Left cardiac atrium (tissue), 4 donors: ENCODE measurements at places on chromosomes 1 and 21.

DNA sequence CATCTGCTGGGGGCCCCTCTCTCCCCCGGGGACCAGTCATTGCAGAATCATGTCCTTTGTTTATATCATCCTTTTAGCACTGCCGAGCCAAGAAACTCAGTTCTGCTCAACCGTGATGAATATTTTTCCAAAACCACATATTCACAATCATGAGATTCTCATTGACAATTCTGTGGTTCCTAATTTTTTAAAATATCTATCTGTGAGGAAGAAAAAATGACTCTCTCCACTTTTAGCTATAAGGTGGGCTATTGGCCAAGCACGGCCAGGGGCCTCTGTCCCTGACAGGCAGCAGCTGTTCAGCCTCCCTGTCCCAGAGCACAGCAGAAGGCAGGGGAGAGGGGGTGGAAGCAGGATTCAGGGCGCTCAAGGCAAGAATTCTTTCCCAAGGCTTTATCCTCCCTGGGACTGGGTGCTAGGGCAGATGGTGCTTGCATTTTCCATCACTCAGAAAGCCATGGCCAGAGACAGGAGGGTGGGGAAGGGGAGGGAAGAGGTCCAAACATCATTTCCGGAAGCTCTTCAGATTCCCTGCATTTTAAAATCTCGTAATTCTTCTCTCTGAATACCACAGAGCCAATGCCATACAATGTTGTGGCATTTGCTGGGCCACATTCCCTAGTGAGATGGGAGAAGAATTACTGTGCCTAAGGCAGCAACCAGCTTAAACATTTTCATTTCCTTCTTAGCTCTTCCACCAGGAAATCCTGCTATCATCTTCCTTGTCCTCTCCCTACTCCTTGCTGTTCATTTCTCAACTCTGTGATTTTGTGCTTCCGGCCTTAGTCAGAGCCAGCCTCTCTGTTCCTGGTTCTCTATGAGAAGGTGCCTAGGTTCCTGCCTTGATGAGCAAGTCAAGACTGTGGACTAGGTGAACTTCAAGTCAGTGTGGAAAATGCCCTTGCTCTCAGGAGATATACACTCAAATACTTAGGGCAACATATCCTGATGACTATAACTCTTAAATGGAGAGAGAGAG, 60.3 kb downstream of the KCNJ6 start:
- DNase-seq: no peak

GRCh38 chr1:81231729-81232038, 569.0 kb upstream of the ADGRL2 start:
- DNase-seq: no peak

- DNase-seq: peak; percentile 69
Measured at GRCh38 chr1:22739648-22740385, 29.2 kb downstream of the EPHB2 start.

DNA sequence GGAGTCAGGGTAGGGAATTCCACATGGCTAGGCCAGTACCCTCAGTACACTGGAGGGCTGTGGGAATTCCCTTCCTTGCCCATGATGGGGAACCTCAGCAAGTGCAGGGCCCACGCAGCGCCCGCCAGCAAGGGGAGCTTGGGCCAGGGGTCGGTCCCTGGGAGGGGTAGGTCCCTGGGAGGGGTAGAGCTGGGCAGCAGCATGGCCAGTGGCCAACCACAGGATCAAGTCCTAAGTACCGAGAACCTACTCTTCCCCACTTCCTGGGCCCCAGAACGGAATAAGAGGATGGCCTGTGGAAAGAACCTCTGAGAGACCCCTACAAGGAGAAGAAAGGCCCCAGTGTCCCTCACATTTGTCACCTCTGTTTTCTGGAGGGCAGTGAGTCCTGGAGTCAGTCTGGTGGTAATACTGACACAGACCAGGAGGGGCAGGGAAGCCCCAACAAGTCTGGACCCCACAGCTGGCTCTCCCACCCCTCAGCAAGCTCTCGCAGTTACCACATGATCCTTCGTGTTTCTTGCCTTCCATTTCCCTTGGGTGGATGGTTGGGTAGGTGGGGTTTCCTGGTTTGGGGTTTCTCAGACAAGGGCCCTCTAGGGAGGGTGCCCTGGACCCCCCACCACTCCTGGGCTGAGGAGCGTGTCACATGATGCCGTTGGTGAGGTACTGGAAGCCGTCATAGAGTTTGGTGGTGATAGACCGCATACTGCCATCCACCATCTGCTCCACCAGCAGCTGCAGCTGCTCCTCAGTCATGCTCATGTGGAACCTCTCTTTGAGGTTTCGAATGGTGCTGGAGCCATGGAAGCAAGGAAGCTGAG, 10.3 kb downstream of the ZNF687 start:
- DNase-seq: no peak

GRCh38 chr1:225603538-225604354, 49.2 kb downstream of the ENAH start:
- no peak for DNase-seq

DNA sequence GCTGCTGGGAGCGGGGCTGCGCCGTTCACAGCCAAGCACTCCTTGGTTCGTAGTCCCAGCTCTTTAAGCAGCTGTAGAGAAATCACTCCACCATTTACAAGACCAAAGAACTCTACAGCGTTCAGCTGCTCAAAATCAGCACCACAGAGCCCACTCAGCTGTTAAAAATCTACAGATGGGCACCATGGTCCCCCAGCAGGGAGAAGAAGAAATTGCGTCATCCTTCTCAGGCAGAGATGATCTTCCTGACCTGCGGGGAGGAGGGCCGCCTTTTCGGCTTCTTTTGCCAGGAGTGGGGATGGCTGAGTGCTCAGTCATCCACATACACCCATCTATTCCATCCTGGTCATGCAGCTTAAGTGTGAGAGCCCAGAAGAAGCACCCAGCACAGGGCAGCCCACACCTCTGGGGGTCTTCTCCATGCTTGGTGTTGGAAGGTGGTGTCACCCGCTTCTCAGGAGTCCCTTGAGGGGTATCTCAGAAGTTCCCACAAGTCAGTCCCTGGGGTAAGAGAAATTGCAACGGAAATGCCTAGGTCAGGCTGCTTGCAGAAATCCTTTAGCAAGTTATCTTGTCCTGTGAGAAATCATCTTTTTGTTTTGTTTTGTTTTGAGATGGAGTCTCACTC, 163.8 kb downstream of the NPHP4 start:
- no peak for DNase-seq

GRCh38 chr1:66945316-66945715, 20.5 kb downstream of the MIER1 start:
- no peak for DNase-seq

GRCh38 chr1:162756523-162756922, 34.0 kb upstream of the HSD17B7 start:
- DNase-seq: no peak
